ENCODE measurements at places on chromosomes 6 and 20.

DNA sequence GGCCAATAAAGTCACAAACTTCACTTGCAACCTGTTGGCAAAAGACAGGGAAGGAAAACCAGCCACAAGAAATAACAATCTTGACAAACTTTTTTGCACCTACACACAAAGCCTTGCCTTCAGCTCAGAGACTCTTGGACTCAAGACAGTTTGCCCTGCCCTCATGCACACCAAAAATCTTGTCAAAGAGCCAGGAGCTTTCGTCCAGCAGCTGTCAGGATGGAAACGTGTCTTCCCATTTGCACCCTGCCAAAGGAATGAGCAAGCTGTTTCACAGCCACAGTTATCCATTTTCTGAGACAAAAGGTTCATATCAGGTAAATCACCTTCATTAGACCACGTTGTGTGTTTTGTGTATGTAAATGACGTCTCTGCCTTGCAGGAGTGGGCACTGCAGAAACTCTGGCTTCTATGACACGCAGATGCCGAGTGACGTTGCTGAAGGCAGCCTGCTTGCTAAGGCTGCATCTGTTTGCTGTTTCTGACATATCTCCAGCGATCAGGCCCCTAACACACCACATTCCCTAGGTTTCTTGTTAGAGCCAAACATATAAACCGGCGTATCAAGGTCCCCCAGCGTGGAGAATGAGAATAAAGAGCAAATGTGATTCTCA lies 193.4 kb downstream of the SYNDIG1 start:
- no peak for DNase-seq

GRCh38 chr6:81793821-81794475 lies 41.5 kb upstream of the TENT5A start:
- no peak for DNase-seq

GRCh38 chr6:108163644-108164542 lies 1.9 kb upstream of the NR2E1 start:
- DNase-seq, result no peak

DNA sequence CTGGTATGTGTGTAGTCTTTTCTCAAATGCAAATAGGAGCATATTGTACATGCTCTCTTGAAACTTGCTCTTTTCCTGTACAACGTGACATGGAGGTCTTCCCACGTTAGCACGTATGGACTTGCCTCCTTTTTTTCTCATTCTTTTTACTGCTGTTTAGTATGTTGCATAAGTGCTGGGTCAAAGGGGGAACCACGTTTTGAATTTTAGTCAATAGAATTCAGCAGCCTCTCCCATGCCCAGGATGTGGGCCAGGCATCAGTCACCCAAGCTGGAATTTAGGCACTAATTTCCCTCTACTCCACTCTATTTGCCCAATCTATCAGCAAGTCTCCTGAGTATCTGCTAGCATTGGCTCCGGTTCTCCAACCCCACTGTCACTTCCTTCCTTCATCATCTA lies 41.5 kb upstream of the RNF24 start:
- DNase-seq, result no peak

- DNase-seq, result no peak
Observed at GRCh38 chr6:31896856-31897611, 464 bp downstream of the EHMT2 start.

- DNase-seq, result no peak
Observed at GRCh38 chr6:158389193-158389919, 77.1 kb downstream of the TULP4 start.

DNA sequence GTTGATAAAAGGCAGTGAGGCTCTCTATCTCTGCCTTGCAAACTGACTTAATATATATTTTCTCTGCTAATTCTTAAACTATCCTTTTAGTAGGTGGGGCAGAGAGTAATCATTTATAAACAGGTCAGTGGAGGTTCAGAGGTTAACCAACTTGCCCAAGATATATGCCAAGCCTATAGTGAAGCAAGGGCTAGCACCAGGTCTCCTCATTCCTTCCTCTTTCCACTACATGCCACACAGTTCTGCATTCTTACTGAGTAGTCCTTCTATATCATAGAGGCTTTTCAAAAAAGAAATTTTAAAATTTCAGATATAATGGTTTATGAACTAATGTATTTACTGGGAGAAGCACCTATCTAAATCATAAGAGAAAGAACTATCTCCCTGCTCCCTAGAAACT lies 8.5 kb downstream of the ARG1 start:
- DNase-seq, result no peak

DNA sequence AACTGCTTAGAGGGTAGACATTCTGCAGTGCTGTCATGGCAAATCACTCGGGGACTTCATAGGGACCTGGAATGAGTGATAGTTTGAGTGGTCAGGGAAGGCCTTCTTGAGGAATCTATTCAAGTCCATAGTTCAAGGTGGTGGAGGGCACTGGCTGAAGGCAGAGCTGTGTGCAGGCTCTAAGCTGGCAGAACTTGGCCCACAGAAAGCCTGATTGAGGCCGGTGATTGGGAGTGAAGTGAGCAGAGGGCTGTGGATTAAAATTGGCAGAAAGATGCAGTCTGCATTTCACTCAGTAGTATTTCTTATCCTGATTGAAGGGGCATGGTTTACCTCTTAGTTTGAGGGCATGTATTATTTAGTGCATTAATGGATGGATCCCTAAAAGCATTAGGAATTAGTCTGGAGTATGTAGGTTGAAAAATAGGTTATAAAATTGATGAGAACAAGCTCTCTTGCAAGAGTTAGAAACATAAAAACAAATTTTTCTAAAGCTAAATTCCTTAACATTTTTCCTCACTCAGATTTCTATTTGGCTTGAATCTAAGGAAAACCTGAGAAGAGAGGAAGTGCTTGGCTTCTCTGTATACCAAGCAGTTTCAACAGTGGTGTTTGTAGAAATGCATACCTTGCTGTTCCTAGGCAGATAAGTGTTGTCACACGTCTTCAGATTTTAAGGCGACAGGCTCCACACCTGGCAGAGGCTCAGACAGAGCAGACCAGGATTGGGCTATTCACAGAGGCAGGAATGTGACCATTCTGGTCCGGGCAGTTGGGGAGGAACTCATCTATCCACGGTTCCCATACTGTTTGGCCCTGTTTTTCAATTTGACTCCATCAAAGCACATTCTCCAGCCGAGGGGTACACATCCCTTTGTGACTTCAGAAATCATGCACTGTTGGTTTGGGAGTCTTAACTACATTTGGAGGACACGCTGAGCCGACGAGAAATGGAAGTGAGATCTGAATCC lies 45.2 kb downstream of the UTRN start:
- DNase-seq, result no peak

- DNase-seq, result no peak
Observed at GRCh38 chr6:143545165-143545564, 33.6 kb upstream of the FUCA2 start.

DNA sequence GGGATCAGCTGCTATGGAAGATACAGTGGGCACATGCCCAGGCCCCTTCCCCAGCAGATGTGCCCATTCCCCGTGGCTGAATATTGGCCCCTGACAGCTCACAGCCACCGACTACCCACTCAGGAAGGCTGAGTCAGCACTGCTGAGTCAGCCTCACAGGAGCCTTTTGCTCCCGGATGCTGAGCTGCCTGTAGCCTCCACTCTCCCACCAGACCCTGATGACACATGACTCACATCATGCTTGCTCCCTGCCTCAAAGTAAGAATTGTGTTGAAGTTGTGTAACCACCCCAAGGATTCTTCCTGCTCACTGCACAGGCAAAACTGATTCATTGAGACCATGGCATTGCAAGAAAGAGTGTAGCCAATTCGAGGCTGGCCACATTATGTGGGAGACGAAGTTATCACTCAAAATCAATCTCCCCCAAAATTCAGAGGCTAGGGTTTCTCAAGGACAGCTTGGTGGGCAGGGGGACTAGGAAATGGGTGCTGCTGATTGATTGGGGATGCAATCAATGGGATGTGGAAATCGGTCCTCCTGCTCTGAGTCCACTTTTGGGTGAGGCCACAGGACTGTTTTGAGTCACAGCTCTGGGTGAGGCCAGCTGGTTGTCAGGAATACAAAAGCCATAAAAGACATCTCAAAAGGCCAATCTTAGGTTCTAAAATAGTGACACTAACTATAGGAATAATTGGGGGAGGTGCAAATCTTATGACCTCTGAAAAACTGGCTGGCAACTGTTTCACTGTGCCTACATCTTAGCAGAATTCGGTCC lies 556.6 kb upstream of the CDH4 start:
- DNase-seq, result no peak

DNA sequence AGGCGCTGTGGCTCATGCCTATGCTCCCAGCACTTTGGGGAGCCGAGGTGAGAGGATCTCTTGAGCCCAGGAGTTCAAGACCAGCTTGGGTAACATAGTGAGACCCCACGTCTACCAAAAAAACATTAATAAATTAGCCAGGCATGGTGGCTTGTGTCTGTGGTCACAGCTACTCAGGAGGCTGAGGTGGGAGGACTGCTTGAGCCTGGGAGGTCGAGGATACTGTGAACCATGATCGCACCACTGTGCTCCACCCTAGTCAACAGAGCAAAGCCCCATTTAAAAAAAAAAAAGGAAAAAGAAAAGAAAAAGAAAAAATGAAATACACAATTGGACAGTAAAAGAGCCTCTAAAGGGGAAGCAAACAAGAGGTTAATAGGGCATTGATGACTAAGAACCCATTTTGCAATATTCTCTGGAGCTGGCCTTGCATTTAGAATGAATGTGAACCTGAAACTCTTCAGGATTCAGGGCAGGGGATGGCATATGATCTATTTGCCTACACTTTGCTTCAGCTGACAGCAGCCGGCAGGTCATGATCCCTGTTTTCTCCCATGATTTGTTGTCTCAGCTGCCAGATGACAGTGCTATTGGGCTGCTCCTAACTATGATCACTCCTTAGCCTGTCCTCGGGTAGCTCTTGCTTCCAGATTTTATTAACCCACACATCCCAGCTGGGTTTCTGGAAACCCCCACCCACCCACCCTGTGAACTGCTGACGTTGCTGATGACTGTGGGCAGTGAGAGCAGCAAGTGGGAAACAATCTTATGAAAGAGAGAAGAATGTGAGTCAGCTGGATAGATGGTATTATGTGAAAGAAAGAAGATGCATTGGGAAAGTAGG lies 83.8 kb upstream of the ELOVL5 start:
- DNase-seq, result no peak
